ENCODE measurements at places on chromosomes 6 and 20.

DNA sequence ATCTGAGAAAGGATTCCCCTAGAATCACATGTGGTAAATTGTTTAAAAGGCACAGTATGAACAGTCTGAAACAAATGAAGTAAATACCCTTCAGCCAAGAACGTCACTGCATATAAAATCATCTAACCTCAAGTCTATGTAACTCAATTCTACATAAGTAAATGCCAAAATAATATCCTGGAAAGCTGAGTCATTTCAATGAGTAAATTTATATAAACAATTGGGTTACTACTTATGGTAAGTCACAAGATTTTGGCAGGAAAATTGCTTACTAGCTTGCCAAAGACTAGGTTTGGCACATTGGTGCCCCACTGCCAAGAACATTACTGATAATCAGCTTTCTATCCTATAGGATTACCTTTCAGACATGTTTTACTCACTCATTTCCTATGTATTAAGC lies 8.4 kb downstream of the GMDS start:
- DNase-seq = no peak

DNA sequence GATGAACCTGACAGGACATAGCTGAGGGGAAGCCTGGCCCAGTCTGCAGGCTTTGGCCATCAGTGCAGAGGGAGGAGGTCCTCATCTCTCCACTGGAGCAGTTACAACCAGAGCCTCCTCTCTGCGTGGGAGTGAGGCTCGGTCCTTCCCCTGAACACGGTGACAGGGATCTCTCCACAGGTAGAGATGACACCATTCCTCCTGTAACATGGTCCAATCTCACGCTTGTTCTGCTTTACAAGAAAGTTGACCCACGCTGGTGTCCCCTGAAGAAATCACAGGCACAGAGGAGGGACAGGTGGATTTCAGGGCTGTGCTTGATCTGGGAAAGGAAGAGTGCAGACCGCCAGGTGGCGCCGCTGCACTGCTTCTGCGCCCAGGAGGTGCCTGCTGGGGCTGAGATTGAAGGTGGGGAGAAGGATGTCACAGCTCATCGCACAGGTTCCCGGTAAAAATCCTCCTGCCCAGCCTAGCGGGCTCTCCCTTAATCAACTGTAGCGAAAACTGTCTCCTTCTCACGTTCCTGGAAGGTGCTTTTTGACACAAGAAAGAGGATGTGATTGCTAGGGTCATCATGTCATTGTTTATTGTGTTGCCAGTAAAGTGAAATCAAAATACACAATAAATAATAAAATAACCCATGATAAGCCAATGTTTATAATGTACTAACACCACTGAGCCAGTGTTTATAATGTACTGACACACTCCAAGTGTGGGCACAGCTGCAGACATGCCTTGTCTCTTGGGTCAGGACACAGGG lies 20.4 kb downstream of the HLA-G start:
- peak; percentile 88 for DNase-seq

DNA sequence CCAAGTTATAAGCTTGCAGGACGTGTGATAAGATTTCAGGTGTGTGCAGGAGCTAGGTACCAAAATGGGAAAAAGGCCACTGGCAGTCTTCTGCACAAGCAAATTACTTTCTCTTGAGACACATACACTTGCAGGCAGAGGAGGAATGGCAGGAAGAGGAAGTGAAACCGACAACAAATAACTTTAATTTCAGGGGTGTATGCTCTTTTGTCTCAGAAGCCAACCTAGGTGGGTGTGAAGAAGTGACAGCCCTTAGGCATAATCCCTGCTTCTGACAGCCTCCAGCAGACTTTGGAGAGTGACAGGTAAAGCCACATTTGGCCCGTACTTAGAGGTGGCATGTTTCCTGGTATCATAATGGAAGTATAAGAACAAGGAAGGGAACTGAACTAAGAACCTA lies 118.8 kb upstream of the TRAF3IP2 start:
- DNase-seq = no peak

DNA sequence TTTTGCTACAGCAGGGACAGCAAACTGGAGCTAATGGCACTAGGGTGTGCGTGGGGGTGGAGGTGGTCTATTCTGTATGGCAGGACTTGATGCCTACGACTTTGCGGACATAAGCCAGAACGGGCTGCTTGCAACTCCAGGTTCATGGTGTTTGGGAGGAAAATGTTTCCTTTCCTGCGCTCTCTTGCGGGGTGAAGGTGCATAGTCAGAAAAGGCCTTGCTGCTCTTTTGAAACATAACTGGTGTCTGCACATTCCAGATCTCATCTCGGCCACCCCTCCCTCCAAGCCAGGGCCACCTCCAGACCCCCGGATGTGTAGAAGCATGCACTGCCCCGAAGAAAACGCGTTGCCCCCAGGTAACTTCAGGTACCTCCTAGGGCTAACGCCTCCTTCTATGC lies 8.1 kb downstream of the FOXA2 start:
- no peak for DNase-seq

GRCh38 chr20:17961587-17961940 lies 7.0 kb downstream of the SNX5 start:
- no peak for DNase-seq

GRCh38 chr6:9103876-9104521 lies 668.7 kb upstream of the SLC35B3 start:
- no peak for DNase-seq

- DNase-seq = no peak
Measured at GRCh38 chr6:144341831-144342527, 56.8 kb downstream of the UTRN start.

DNA sequence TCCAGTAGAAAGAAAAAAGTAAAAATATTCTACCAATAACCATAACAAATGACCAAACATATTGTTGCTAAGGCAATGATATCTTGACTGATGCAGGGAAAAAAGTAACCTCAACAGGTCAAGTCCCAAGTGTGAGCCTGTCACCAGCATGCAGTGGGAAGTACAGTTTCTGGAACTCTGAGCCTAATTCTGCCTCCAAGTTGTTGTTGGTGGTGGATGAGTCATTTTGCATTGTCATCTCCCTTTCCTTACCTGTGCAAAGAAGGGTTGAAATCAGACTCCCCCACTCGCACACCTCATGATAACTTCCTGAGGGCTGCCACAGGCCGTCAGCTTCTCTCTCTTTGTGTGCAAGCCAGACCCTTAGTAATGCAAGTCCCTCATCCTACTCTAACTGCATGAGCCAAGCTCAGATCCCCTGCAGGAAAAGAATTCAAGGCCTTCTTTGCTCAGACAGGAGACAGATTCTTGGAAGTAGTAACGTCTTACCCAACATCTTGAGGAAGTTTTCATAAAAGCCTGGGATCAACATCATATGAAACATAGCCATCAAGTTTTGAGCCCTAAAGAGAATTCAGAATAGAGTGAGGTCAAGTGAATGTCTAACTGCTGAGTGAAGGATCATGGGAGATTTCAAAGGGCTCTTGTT lies 207.6 kb upstream of the FOXA2 start:
- DNase-seq = no peak

DNA sequence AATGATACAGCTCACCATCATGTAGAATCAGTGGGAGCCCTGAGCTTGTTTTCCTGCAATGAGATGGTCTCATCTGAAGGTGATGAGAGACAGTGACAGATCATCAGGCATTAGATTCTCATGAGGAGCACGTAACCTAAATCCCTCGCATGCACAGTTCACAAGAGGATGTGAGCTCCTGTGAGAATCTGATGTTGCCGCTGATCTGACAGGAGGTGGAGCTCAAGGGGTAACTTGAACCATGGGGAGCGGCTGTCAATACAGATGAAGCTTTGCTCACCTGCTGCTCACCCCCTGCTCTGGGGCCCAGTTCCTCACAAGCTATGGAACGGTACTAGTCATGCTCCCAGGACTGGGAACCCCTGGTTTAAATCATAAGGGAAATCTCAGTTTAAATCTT lies 89.2 kb downstream of the THBS2 start:
- no peak for DNase-seq

DNA sequence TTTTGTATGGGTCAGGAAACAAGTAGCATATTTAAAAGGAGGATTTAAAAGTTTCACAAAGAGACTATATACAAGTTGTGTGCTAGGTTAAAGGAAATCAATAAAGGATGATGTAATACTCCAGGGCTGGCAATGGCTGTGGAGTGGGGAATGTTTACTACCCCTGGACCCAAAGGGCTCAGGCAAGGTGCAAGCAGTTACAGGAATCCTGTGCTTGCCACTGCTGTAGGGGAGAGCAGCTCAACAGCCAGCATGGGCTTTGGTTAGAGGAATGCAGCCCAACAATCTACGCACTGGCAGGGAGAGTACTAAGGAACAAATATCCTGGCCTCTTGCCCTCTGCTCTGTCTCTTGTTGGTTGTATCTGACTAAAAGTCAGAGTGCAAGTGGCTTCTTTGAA lies 1642.2 kb downstream of the KHDRBS2 start:
- DNase-seq = no peak

- no peak for DNase-seq
Measured at GRCh38 chr20:51484831-51485230, 57.7 kb downstream of the NFATC2 start.

- no peak for DNase-seq
Measured at GRCh38 chr6:35047265-35048011, 93.7 kb downstream of the TCP11 start.

GRCh38 chr6:106084106-106084988 lies 1.8 kb upstream of the PRDM1 start:
- no peak for DNase-seq

- no peak for DNase-seq
Measured at GRCh38 chr6:41674231-41675000, 36.1 kb downstream of the MDFI start.

- no peak for DNase-seq
Measured at GRCh38 chr6:123629258-123629941, 7.3 kb downstream of the TRDN start.

DNA sequence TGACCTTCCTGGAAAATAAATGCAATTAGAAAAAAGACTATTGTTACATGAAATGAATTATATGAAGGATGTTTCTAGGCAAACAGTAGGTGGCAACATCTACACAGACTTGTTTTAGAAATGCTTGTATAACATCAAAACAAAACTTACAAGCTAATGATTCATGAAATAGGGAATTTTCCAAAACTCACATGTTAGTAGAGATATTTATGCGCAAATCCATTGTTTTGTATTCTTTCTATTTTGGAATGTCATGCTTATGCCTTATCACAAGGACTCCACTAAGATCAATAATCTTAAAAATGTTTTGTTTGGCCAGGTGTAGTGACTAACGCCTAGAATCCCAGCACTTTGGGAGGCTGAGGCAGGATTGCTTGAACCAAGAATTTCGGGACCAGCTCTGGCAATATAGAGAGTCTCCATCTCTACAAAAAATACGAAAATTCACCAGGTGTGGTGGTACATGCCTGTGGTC lies 32.3 kb upstream of the LGSN start:
- DNase-seq = no peak

DNA sequence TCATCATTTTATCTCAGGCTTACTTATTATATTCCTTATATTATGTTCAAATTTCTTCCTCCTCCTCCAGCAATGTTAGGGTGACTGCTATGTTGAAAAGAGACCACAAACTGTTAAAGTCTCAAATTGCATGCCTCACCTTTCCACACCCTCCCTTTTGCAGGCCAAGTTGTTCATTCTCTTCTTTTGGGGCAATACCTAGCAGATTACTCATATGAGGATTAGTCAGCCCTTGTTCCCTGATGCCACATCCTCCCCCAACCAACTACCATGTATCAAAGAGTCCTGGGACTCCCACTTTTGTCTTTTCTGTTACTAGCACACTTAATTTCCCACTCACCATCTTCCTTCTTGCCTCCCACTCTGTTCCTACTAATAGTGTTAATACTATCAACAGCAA lies 434.7 kb downstream of the BCKDHB start:
- no peak for DNase-seq

DNA sequence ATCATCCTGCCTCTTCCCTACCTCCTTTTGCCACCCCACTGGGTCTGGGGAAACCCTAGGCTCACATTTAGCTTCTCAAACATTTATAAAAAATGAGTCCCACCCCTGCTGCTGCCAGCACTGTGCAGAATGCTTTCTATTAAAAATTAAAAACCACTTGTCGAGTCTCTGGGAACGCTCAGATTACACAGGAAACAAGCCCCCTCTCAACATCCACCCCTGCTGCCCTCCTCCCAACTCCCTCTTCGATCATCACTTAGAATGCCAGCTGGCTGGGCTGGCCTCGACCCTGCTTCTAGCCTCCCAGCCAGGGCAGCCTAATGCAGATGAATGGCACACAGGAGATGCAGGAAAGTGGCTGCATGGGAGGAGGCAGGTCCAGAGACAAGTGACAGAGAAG lies 75.8 kb downstream of the CDH22 start:
- no peak for DNase-seq

DNA sequence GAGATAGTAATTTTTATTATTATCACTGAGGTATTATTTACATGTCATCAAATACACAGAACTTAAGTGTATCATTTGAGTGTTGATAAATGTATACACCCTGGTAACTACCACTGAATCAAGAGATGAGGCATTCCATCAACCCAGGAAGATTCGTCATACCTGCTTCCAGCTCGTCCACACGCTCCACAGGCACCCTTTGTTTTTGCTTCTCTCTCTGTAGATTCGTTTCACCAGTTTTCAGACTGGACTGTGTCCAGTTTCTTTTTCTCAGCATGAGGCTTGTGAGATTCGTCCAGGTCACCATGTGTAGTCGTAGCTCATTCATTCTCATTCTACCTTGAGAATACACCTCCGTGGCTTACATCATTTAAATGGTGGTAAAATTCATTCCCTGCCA lies 64.5 kb downstream of the BFSP1 start:
- DNase-seq = no peak

GRCh38 chr6:70219943-70220613 lies 82.8 kb downstream of the COL9A1 start:
- no peak for DNase-seq

- no peak for DNase-seq
Measured at GRCh38 chr6:128725271-128726233, 157.4 kb upstream of the LAMA2 start.

DNA sequence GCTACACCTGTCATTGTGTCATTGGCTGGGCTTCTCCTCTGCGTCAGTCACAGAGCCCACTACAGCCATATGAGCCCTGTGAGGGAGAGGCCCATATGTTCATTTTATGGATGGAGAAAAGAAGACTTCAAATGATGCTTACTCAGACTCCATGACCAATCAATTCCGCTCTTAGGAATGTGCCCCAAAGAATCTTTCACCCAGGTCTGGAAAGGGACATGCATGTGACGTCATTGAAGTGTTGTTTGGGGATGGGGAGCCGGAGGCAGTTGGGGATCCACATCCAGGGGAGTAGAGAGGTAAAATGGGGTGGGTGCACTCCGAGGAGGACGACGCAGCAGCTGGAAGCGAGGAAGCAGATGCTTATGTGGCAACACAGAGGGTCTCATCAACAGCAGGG lies 9.6 kb upstream of the C6orf132 start:
- DNase-seq = no peak

- DNase-seq = no peak
Measured at GRCh38 chr20:37198932-37199660, 19.7 kb upstream of the MROH8 start.

Measured in stimulated activated CD4-positive, alpha-beta T cell treated with anti-CD3 and anti-CD28 coated beads, Interleukin-1b, Interleukin-23, amount 100 ng/mL, for 4 hours (primary cell).